Stimulated activated CD8-positive, alpha-beta memory T cell treated with anti-CD3 and anti-CD28 coated beads, Interleukin-4, amount 100 ng/mL, for 24 hours (primary cell): ENCODE measurements at places on chromosomes 13 and 19.

- no peak for DNase-seq
Observed at GRCh38 chr13:44007451-44007850, 127.7 kb downstream of the LACC1 start.

- DNase-seq, result peak; percentile 88
Observed at GRCh38 chr19:36489118-36489919, at the start of gene ZNF566. ZNF566 (minus strand) TSS chr19:36489561; CDS start chr19:36476557, 13,004 bp downstream.

- no peak for DNase-seq
Observed at GRCh38 chr19:42045575-42045974, 24.4 kb downstream of the GRIK5 start.

DNA sequence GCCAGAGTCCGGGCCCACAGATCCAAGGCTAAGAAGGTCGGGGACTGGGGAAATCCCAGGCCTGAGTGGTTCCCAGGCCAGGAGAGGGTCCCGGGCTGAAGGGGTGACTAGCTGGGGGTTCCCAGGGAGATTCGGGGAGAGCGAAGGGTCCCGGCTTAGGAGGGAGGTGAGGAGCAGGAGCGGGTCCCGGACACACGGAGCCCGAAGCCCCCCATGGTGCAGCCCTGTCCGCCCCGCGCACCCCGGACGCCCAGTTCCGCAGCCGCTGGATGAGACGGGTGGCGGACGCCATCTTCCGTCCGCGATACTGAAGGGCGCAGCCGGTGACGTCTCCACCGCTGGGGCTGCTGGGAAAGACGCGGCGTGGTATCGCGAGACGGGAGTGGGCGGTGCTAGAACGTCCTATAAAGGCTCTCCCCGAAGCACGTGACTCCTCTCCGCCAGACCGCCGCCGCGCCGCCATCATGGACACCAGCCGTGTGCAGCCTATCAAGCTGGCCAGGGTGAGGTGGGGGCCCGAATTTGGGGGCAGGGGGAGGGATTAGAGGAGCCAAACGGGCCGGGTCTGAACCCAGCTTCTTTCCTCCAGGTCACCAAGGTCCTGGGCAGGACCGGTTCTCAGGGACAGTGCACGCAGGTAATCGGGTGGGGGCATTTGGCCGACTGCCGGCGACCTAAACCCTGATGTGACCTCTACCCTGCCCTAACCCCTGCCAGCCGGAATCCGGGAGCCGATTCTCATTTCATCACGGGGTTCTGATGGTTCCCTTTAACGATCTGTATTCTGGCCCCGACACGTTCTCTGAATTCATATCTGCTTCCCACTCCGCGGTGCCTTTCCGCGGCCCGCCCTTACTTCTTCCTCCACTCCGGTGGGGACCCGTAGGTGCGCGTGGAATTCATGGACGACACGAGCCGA is at the start of the genes NDUFA7 and RPS28:
TSS of gene NDUFA7 (minus strand) at position 309 of the 919 bp plus-strand sequence. CDS start at position 292, 17 bp downstream.
TSS of gene RPS28 (plus strand) at position 430 of the 919 bp plus-strand sequence. CDS start at position 465, 35 bp downstream.
- DNase-seq, result peak; percentile 91

- no peak for DNase-seq
Observed at GRCh38 chr13:52371736-52372247, 34.2 kb downstream of the THSD1 start.

DNA sequence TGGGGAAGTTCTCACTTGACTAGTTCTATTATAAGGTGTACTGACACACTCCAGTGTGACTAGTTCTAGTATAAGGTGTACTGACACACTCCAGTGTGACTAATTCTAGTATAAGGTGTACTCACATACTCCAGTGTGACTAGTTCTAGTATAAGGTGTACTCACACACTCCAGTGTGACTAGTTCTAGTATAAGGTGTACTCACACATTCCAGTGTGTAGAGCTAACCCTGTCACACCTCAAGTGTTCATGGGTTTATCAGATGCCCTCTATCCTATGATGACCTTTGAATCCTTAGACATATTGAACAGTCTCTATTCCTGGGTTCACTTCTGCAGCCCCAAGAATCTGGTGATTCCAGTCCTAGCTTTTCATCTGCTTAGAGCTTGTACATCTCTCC is 54.6 kb upstream of the MYO16 start:
- no peak for DNase-seq

GRCh38 chr19:28940751-28941500 is 272.0 kb downstream of the UQCRFS1 start:
- DNase-seq, result no peak

DNA sequence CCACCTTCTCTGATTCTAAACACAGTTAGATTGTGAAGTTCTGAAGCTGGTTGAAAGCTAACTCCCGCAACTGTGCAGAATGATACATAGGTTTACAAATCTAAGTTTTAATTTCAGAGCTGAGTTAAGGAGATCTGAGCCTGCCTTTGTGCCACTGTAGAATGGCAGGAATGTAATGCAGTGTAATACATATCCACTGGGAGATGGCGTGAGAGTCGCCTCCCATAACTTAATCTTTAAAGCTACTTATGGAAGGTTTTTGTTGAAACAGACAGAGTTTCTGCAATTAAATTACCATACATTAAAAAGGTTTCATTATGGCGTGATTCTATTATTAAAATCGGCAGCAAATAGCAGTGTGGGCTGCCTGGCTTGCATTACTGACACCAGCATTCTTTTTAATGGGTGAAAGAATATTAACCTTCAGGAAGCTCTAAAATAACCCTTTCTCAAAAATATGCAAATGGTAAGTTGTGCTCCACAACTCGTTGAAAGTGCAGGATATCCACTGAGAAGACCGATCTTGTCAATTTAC is 257.4 kb downstream of the OLFM4 start:
- DNase-seq, result no peak

DNA sequence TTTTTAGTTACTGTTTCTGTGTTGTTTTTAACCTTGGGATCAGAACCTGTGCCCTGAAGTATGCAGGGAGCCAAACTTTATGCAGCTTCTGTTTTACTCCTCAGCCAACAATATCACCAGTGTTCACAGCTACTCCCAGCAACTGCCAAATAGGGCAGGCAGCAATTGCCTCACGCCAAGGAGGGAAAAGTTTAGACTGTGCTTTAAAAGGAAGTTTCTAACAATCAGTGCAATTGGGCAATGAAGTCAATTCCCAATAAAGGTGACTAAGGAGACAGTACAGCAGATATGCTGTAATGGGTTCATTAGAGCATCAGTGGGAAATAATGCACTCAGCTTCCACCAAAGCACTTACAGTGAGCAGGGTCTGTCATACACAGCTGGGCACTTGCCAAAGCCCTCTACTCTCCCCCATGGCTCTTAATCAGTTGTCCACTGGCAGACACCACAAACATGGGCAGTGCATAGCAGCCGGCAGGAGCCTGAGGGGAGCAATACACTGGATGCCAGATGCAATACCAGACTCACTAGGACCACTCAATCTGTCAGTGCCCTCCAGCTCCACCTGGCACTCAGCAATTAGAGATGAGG is 19.3 kb downstream of the ENOX1 start:
- no peak for DNase-seq

DNA sequence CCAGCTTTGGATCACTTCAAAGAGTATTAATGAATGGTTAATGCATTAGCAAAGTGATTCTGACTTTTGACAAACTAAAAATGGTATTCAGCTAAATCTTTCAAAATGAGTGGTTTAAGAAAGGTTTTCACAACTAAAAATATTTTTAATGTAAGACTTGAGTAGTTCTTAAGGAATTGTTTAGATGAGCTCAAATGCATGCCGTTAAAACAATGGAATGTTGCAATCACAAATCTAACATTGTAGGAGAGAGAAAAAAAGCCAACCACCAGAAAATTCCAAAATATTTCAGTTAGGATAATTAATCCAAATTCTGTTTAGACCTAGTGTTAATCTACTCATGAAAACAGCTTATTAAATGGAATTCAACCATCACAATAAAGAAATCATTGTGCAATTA is 1044.8 kb upstream of the SLC10A2 start:
- DNase-seq, result no peak

GRCh38 chr13:74246487-74246886 is 112.3 kb upstream of the KLF12 start:
- DNase-seq, result no peak

- peak; percentile 66 for DNase-seq
Observed at GRCh38 chr19:48963371-48964204, 1.5 kb upstream of the FTL start.

- DNase-seq, result no peak
Observed at GRCh38 chr13:97921176-97921816, 32.2 kb upstream of the IPO5 start.

GRCh38 chr13:65808061-65808460 is 1422.1 kb downstream of the PCDH9 start:
- no peak for DNase-seq

GRCh38 chr13:19597523-19597922 is 35.9 kb upstream of the MPHOSPH8 start:
- no peak for DNase-seq

DNA sequence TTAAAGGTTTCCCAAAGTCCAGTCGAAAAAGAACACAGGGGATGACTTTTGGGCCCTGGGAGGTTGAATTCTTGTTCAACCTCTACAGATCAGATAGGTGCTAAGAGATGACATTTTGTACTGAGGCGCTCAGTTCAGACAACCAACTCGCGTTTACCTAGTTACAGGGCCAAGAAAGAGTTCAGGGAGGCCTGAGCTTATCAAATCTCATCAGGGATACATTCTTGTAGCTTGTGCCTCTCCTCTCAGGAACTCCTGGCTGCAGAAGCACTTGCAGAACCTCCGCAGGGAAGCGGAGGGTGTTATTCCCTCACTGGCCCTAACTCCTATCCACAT is 825 bp downstream of the ZNF776 start:
- no peak for DNase-seq

- no peak for DNase-seq
Observed at GRCh38 chr13:90302107-90302506, 1045.4 kb upstream of the MIR17HG start.

DNA sequence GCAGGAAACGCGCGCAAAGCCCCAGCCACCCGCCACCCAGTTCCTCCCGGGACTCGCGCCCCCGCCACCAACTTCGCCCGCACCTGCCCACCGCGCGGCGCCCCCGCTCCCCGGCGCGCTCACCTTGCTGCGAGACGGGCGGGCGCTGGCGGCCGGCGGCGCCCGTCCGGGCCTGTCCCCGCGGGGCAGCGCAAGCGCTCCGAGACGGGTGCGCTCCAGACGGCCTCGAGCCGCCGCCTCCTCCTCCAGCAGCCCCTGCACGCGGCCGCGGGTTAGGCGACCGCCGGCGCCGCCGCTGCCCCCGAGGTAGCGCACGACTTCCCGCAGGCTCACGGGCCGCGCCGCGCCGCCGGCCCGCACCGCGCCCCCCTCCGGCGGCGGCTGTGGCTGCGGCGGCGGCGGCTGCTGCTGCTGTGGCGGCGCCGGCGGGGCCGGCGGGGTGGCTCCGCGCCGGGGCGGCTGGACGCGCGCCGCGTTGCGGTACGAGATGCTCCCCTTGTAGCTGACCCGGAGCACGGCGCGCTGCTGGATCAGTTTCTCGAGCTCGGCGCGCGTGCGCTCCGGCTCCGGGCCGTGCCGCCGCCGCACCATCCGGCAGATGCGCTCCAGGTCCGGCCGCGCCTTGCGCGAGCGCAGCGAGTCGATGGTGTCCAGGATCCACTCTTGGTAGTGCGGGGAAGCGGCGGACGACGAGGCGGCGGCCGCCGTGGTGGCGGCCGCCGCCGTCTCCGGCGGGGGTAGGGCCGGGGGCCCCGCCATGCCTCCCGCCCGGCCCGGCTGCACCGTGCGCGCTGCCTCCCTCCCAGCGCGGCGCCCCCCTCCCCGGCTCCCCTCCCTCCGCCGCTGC is 666 bp downstream of the SAMD1 start:
- peak; percentile 30 for DNase-seq

- DNase-seq, result no peak
Observed at GRCh38 chr13:111145506-111145905, 30.4 kb downstream of the ARHGEF7 start.

DNA sequence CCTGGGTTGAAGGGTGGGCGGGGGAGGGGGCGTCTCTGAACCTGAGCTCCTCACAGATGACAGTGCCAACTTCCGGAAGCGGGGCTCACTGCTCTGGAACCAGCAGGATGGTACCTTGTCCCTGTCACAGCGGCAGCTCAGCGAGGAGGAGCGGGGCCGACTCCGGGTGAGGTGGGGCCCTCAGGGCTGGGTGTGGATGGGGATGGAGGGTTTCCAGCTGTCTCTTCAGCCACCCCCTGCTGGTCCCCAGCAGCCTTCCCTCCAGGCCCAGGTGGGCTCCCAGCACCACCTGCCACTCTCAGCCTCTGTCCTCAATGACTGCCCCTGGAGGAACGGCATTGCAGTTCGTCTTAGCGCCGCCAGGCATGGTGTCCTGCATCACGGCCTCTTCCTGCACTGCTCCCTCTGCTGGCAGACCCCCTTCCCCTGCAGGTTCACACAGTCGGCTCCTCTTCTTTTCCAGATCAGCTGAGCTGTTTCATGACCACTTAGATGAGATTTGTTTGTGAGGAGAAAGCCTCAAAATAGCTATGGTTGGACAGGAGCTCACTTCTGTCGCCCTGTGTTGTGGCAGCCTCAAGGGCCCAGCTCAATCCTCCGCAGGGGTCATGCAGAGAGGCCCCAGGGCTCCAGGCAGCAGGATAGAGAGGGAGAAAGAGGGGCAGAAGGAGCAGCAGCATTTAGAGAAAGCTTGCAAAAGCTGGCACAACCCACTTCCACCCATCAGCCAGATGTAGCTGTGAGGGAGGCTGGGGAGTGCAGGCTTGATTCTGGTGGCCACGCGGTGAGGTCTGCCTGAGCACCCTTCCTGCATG is 2.5 kb upstream of the GARIN5A start:
- no peak for DNase-seq

DNA sequence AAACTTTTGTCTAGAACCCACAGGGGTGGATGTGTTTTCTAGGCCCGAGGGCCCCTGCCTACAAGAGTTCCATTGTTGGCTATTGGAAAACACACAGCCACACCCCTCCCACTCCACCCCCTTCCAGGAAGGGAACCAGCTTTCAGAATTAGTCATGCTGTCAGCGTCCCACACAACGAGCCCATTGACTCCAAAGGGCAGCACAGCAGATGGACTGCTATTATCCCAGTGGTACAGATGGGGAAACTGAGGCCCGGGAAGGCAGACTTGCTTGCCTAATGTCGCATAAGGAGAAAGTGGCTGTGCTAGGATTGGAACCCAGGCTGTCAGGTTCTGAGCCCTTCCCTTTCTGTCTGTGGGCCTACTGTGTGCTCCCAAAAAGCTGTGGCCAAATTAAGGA is 8.1 kb upstream of the FXYD3 start:
- DNase-seq, result no peak

- DNase-seq, result no peak
Observed at GRCh38 chr19:49642492-49643035, 555 bp downstream of the SCAF1 start.

- no peak for DNase-seq
Observed at GRCh38 chr19:8214802-8215201, 5.6 kb downstream of the CERS4 start.
